Esophagus squamous epithelium (tissue), 5 donors: ENCODE measurements at places on chromosomes 5 and 9. TPM values are rescaled to one million over a fixed set of nuclear protein-coding genes. Genes with fewer than 3 reads are reported as not detected.

DNA sequence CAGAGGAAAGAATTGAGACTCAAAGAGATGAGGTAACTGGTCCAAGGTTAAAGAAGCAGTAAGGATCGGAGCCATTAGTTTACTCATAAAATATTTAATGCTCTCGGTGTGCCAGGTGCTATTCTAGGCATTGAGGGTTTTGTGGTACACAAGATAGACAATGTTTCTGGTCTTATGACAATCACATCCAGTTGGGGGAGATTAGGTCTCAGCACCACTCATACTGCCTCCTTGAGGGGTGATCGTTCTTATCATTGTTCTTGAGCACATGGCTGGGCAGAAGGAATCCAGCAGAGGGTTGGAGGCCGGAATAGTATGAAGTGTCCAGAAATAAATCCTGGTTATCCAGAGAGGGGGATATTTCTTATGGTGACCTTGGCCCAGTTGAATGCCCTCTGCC, 40.7 kb upstream of the LCP2 start:
- DNase-seq = no peak

IFNA21 gene
- total RNA-seq = not detected

SLC1A1 gene
- total RNA-seq = 2.9 TPM

DNA sequence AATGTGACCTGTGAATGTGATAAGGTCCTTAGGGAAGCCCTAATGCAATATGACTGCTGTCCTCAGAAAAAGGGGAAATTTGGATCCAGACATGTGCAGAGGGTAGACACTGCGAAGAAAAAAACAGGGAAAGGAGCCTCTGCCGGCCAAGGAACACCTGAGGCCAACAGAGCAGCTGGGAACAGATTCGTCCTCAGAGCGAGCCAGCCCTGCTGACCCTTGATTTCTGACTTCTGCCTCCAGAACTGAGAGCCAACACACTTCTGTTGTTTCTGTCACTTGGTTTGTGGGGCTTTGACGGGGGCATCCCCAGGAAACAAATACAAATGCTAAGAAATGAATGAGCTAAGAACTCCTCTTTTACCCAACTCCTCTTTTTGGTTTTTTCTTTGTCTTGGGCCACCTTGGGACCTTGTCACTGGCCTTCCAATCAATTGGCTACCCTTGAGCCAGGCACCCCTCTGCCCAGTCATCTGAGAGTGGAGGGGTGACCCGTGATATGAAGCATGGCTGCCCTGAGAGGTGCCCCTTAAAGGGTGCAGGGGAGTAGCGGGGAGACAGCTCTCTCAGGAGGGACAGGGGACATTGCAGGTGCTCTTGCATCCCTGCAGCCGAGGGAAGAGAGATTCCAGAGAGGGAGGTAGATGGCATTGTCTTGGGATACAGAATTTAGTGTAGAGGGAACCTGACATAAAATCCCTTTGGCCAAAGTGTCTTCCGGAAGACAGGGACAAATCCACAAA, 16.9 kb downstream of the TMOD1 start:
- no peak for DNase-seq

DNA sequence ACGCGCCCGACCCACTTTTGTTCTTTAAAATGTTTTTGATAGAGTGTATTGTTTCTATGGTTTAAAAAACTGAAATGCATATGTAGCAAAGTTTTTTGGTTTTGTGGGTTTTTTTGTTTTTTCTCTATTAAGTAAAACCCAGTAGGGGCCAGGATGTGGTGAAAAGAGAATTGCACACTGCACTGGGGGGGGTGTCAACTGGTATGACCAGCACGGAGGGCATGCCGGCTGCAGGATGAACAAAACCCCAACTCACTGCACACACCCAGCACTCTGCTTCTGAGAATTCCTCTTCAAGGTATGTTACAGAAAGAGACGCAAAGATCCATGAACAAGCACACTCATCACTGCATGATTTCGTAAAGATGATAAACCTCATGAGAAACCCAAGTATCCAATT, 75.0 kb downstream of the STK10 start:
- DNase-seq = no peak

TRIM7 gene
- 56.9 TPM for total RNA-seq

- DNase-seq = no peak
Observed at GRCh38 chr5:131538177-131538593, 96.8 kb downstream of the RAPGEF6 start.

DNA sequence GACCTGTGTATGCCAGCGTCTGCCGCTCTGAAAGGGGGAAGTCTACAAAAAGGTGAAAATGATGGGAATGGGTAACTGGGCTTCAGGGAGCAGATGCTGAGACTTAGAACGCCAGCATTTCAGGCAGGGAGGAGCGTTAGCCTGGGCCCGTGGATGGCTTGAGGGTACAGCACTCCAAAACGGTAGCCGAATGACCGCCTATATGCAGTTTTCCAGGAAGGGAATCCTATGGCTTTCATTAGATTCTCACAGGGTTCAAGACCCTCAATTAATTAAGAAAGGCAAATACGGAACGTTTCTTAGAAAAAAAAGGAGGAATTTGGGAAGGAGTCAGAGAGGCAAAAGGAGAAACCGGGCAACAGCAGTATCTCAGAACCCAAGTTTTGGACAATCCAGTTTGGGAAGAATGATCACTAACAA, 639 bp downstream of the AMACR start:
- DNase-seq = no peak

C6 gene
- total RNA-seq = not detected

- no peak for DNase-seq
Observed at GRCh38 chr9:92507496-92507895, 25.2 kb upstream of the ASPN start.

DNA sequence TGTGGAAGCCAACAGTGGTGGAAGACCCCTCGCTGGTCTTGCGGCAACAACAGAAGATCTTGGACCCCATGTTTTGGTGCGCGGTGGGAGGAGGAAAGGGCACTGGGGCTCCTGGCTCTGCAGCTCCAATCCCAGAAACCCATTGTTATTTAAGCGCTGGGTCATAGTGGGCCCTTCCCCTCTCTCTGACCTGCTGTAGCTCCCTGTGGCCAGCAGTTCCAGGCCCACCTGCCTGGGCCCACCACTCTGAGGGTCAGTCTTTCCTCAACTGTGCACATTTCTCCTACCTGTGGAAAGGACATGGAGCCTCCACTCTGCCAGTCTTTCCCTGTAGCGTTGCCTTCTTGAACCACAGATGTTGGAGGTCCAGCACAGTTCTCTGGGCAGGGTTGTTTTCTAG, at the start of gene TEX53:
Gene TEX53, minus strand, starts transcription at position 101 of the 400 bp plus-strand sequence. Its CDS starts 31 bp downstream, at position 70.
- DNase-seq = no peak

- DNase-seq = no peak
Observed at GRCh38 chr9:128657344-128657704, 677 bp upstream of the DYNC2I2 start.

GRCh38 chr9:11735391-11735790, 957.8 kb upstream of the TYRP1 start:
- no peak for DNase-seq

CD274 gene
- 1.3 TPM for total RNA-seq

- DNase-seq = no peak
Observed at GRCh38 chr9:13934416-13934815, 379.5 kb downstream of the NFIB start.

DNA sequence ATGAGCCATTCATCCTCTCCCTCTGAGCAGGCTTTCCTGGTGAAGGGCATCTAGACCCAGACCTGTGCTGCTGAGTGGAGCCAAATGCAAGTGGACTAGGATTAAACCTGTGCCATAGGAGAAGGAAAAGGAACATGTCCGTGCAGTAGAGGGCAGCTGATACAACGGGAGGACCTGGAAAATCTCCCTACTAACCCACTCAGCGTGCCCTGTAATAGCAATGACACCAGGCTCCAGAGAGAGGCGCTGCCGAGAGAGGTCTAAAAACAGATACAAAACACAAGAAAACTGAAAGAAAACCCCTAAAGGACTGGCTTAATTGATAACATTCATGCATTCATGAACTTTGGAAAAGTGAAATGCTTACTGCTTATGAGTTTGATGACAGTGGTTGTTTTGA, 60.8 kb downstream of the PFDN1 start:
- no peak for DNase-seq

- DNase-seq = no peak
Observed at GRCh38 chr9:136372561-136373299, 739 bp downstream of the CARD9 start.

- no peak for DNase-seq
Observed at GRCh38 chr9:104279535-104280177, 185.5 kb downstream of the SMC2 start.

DNA sequence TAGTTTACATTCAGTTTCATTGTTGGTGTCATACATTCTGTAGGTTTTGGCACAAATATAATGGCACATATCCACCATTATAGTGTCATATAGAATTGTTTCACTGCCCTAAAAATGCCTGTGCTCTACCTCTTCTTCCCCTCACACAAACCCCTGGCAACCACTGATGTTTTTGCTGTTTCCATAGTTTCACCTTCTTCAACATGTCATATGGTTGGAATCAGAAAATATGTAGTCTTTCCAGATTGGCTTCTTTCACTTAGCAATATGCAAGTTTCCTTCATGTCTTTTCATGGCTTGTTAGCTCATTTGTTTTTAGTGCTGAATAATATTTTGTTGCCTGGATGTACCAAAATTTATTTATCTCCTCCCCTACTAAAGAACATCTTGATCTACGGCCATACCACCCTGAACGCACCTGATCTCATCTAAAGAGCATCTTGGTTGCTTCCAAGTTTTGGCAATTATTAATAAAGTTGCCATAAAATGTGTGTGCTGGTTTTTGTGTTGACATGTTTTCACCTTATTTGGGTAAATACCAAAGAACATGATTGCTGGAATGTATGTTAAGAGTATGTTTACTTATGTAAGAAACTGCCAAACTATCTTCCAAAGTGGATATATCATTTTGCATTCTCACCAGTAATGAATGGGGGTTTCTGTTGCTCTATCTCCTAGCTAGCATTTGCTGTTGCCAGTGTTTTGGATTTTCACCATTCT, 17.0 kb upstream of the CDK20 start:
- no peak for DNase-seq

GRCh38 chr5:97022898-97023297, 87.0 kb downstream of the LNPEP start:
- DNase-seq = no peak

DNA sequence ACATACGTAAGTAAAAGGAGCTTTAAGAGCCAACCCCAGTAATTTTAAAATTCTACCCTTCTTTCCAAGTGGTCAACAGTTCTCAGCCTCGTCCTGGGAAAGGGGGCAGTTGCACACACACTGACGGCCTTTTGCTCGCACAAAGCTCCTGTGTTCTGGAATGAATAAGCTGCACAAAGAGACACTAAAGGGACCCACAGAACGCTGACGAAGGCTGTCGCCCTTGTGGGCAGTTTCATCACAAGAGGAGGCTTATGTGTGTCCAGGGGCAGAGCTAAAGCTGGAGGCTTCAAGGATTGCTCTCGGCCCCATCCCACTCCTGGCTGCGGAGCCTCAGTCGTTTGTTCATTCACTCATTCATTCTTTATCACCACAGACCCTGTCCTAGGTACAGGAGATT, 67.0 kb upstream of the NEK6 start:
- DNase-seq = no peak

DNA sequence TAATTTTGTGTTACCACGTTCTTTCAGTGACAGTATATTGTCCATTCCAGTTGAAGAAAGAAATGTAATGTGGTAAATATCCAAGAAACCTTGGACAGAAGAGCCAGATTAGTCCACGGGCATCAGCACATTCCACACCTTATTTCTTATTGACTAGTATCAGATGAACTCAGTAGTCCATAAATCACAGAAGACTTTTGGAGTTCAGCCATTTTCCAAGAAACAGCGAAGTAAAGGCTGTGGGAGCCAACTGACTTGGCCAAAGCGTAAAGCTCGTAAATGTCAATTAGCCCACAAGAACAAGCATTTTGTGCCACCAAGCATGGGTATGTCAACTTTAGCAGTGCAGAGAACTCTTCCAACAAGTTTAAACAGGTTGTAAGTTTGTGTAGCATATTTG, 60.2 kb upstream of the STARD4 start:
- DNase-seq = no peak

ZNF883 gene
- total RNA-seq = 1.1 TPM

DNA sequence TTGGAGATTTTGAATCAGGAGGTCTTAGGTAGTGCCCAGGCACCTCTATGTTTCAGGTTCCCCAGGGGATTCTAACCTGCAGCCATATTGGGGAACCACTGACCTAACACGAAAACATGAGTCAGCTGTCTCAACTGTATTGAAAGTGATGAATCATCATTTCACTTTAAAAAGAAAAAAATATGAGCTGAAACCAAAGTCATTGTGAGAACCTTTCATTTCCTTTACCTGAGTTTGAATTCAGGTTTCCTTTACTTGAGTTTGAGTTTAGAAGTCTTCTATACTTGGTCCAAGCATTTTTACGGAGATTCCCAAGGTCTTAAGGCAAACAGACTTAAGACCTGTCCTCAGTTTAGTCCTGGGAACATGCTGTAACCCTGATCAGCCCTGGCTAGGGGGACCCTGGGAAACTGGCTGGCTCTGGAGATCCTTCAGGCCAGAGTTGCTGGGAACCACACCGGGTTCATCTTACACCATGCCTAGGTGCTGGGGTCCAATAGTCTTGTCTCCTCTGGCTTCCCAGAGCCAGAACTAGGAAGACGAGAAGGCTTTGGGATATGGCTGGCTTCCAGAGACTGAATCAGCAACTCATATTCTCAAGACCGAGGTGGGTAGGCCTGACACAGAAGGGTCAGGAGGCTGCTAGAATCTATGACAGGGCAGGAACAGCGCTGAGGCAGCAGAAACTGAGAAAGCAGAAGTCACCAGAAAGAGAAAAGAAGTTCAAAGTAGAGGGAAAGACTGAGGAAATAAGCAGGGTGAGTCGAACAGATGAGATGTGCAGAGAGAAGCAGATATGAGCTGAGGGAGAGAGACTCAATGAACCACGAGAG, 16.4 kb upstream of the PDCD1LG2 start:
- DNase-seq = no peak

COL15A1 gene
- total RNA-seq = 8.9 TPM

DNA sequence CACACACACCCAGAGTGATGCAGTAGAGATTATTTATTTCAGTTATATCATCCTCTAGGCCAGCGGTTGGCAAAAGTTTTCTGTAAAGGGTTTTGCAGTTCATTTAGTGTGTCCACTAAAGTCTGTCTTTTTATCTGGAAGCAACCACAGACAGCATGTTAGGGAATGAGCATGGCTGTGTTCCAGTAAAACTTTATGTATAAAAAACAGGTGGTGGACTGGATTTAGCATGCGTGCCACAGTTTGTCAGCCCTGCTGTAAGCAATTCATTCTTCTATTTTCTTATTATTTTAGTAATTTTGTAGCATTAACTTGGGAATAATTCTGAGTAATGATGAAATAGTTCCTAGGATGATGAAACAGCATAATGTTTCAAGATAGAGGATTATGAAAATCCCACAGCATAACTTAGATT, 51.7 kb downstream of the CCNH start:
- no peak for DNase-seq

- DNase-seq = no peak
Observed at GRCh38 chr5:88825584-88826315, 57.2 kb downstream of the MEF2C start.

ANKRD34B gene
- total RNA-seq = not detected

FGF1 gene
- 2.4 TPM for total RNA-seq

GRCh38 chr5:173453167-173453566, 125.0 kb upstream of the STC2 start:
- no peak for DNase-seq
